Stimulated activated CD8-positive, alpha-beta memory T cell treated with anti-CD3 and anti-CD28 coated beads, Interleukin-7, amount 100 ng/mL, for 1 hour (primary cell): ENCODE measurements at places on chromosomes 11 and 22.
A peak's percentile ranks its signal among the peaks of the same experiment; 100 is the strongest.

DNA sequence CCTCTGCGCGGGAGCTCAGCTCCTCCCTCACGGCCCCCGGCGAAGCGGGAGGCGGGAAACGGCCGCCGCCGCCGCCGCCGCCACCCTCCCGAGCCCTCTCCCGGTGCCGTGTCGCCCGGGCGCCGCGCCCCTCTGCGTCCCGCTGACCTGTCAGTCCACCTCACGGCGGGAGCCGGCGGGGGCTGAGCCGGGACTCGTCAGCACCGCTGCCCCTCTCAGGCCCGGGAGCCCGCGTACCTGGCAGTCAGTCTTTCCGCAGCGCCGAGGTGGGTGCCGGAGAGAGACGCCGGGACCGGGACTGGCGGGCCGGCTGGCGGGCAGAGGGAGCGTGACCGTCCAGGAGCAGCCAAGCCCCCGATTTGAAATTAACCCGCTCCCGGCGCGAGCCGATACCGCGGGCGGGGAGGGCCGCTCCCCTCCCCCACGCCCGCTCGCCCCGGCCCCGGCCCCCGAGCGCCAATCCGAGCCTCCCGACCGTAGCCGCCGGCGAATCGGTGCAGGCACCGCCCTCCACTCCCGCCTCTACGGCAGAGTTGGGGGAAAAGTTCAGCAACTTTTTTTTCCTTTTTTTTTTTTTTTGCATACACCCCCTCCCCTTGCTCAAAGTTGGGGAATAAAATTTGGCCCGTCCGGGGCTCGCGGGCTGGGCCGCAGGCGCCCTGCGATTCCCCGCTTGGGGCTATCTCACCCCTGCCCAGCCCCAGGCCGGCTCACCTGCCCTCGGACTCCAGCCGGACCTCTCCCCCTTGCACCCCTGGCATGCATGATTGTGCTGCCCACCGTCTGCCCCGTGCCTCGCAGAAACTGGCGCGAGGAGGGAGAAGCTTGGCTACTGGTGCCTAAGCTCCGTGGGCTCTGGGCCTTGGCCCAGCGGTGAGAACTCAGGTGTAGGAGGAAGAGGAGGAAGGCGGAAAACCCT, 774 bp upstream of the E2F8 start:
- no peak for DNase-seq

DNA sequence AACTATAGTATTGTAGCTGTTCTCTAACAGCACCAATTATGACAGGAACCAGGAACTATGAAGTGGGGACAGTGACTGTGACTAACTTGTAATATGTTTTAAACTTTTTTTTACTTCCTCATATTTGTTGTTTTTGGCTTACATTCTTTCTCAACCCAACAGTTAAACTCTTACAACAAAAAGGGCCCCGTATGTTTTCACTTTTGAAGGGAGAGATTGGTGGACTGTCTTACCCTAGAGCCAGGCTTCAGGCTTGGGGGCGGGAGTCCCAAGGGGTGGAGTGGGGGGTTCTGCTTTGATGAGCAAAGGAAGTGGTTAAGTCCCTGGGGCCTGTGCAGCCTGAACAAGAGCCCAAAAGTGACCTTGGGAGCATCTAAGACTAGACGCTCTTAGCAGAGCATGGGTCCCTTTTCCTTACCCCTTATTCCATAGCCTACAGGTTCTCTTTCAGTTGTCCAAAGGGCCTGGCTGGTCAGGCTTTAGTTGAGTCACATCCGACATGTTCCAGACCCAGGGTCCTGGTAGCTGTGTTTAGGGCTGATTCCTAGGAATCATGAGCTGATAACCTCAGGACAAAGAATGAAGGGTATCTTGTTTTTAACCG, 38.8 kb downstream of the STIM1 start:
- no peak for DNase-seq

GRCh38 chr11:119742263-119742861, 13.4 kb upstream of the NECTIN1 start:
- DNase-seq, result no peak

GRCh38 chr22:26616650-26617049, 1.2 kb downstream of the CRYBB1 start:
- no peak for DNase-seq

GRCh38 chr22:30196141-30196879, 50.2 kb downstream of the LIF start:
- DNase-seq, result peak; percentile 13

DNA sequence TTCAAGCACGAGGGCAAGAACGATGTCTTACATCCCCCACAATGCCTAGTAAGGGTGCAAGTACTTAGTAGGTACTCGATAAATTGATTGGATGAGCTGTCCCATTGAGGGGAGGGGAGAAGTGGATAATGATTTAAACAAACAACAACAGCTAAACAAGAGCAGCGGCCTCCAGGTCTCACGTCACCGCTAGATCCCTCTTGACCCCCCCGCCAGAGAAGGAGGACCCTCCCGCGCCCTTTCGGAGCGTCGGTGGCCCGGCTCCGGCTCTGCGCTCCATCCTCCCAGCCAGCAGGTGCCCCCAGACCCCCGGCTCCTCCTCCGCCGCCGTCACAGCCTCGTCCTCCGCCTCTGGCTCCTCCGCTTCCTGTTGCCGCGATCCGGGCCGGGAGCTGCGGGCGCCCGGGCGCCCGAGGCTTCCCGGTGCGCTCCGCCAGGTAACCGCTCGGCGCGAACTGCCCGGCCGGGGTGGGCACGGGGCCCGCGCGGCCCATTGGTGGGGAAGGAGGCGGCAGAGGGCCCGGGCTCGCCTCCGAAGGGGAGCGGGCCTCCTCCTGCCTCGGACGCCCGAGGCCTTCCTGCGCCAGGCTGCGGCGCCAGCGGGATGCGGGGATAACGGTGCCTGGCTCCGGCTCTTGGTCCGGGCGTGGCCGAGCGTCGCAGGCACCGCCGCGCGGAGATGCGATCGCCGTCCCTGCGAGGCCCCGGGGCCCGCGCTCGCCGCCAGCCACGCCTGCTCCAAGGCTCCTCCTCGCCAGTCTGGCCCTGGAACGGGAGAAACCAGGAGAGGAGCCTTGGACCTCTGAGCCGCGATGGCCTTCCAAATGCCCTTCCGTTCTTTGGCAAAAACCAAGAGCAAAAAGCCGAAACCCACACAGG, at the start of gene TLCD5:
Gene TLCD5 (plus strand): TSS at position 368 of the 879 bp plus-strand sequence. CDS start 2,143 bp downstream, outside the sequence.
- DNase-seq, result no peak

DNA sequence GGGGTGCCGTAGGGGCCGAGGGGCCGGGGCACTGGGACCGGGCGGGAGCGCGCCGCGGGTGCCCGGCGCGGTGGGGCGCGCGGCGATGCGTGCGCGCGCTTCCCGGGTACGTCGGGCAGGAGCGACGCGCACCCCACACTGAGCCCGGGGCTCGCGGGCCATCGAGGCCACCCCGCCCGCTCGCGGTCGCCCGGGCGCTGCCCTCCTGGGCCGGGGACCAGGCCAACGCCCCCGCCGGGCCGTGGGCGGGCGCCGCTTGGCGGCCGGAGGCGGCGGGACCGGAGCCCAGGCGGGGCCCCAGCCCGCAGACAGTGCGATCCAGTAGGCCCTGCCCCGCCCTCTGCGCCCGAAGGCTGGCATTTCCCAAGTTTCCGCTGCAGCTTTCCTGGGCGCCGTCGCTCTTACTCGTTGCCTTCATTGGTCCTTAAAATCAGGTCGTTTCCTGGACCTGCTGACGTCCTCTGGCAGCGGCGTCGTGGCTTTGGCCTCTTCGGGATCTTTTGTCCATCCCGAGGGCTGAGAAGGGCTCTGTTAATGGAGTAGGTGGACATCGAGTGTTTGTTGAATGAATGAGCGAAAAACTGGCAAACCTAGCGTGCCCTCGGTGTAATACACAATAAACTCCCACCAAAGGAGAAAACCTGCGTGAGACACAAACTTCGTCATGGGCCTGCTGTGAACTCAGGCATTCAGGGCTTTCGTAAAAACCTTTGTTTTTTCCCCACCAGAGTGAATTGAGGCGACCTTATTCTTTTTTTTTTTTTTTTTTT, 638 bp downstream of the PARVA start:
- no peak for DNase-seq

- DNase-seq, result no peak
Observed at GRCh38 chr11:66936311-66936711, 21.9 kb downstream of the PC start.

DNA sequence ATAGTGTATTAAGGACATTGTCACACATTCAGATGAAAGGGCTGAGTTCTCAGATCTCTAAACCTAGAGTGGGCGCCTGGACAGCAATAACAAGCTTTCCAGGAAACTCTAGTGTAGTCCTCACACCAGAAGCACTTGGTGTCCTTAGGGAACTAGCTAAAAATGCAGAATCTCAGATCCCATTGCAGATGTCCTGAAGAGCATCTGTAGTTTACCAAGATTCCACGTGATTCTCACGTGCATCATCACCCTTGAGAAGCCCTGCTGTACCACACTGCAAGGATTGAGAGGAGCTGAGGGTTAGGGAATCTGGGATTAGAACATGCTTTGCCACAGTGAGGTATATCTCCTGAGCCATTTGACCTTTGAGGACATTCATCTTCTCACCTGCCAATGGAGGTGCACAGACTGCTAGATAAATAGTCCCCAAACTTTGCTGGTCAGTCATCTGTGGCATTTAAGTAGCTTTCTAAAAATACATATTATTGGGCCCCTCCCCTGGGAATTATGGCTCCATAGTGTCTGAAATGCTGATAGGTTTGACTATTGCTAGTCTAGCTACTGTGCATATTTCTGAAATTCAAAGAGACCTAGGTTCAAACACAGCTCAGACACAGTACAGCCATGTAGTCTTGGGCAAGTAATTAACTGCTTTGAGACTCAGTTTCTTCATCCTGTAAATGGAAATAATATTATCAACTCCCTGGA, 1068.9 kb downstream of the OPCML start:
- DNase-seq, result no peak

DNA sequence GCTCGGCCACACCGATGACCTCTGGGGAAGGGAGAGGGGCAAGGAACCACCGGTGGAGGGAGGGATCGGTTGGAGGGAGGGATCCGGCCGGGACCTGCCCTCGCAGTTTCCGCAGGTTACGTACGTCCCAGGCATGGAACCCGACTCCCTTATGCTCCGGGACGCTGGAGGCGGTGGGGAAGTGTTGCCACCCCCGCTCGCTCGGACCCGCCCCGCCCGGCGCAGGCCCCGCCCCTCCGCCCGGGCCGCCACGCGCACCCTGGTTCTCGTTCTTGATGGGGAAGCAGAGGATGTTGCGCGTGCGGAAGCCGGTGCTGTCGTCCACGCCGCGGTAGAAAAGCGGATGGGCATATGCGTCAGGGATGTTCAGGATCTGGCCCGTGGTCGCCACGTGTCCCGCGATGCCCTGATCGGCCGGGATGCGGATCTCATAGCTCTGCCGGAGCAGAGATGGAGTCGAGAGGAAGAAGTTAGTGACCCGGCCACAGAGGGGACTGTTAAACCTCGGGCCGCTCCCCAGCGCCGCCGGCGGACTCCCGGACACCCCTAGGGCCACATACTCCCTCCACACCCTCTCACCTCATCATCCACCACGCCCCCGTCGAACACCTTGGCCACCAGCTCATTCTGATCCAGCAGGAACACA, 89.8 kb downstream of the PDE2A start:
- peak; percentile 8 for DNase-seq

- no peak for DNase-seq
Observed at GRCh38 chr11:68446046-68446725, 14.4 kb upstream of the PPP6R3 start.

- no peak for DNase-seq
Observed at GRCh38 chr22:43819931-43820640, 8.0 kb upstream of the EFCAB6 start.

GRCh38 chr22:50252082-50253045, 1.3 kb upstream of the HDAC10 start:
- peak; percentile 39 for DNase-seq

DNA sequence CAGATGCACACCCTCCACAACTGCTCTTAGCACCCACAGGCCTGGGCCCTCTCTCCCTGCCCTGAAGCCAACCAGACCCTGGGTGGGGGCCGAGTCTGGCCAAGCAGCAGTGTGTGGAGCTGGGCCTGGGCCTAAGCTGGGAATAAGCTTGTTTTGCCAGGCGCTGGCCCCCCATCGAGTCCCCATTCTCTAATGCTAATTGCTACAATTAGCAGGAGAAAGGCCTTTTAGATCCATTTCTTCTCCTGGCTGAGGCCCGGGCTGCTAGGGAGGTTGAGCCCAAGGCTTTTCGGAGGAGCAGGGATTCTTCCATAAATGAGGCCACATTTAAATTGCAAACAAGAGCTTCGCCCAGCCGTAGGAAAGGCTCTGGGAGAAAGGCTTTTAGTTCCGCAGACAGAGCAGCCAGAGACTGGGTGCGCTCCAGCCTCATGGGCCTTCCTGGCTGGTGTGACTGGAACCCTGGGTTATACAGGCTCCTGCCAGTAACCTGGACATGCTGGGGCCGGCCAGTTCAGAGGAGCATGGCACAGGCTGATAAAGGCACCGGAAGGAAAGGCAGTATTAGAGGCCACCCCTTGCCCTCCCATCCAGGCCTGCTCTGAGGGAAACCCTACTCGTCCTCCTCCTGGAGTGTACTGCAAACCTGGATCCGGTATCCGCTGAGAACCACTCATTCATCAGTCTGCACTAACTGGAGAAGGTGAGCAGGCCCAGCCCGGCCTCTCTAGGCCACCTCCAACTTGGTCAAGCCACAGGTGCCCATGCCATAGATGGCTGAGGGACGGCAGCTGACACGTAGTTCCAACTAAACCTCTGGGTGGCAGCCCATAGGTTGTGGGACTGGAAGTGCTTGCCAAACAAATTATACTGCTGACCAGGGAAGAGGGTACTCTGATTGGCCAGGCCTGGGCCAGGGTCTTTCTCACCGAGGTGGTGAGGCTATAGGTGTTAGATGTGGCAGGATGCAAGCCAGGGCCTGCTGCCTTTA, 6.2 kb downstream of the KCNQ1OT1 start:
- no peak for DNase-seq

DNA sequence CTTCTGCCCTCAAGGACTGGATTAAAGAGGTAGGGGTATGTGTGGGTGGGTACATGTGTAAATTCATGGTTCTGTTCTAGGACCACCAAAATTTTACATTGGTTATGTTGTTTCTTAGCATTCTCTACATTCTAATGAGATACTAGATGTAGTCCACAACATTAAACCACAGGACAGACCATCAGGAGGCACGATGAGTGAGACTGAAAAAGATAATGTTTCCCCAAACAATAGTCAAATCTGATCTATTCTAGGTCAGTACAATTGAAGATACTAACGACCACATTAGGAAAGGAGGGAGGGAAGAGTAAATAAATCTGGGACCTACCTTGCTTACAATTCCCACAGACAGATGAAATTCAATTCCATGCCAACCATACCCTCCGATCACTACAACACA, 42.2 kb downstream of the MRTFA start:
- no peak for DNase-seq

DNA sequence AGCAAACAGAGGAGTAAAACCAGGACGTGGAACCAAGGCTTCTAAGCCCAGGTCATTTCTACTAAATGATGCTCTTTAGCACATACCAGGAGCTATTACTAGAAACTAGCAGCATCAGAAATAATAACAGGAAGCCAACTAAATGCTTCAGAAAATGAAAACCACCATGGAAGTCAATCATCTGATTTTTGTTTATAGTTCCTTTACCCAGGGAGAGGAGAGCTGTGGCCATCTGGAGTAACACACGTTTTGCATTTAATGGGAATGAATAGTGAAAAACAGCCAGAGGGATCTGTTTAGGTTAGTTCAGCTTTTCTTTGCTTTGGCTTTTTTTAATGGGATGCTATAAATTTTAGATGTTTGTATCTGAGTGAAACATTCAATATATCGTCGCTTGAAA, 250.7 kb upstream of the ARHGAP20 start:
- no peak for DNase-seq
